GOT3 (cell line): ENCODE measurements at places on chromosomes 7 and 10.

- DNase-seq = no peak
Measured at GRCh38 chr7:53611043-53611442, 575.6 kb downstream of the POM121L12 start.

- no peak for DNase-seq
Measured at GRCh38 chr7:31408140-31408729, 67.7 kb upstream of the NEUROD6 start.

DNA sequence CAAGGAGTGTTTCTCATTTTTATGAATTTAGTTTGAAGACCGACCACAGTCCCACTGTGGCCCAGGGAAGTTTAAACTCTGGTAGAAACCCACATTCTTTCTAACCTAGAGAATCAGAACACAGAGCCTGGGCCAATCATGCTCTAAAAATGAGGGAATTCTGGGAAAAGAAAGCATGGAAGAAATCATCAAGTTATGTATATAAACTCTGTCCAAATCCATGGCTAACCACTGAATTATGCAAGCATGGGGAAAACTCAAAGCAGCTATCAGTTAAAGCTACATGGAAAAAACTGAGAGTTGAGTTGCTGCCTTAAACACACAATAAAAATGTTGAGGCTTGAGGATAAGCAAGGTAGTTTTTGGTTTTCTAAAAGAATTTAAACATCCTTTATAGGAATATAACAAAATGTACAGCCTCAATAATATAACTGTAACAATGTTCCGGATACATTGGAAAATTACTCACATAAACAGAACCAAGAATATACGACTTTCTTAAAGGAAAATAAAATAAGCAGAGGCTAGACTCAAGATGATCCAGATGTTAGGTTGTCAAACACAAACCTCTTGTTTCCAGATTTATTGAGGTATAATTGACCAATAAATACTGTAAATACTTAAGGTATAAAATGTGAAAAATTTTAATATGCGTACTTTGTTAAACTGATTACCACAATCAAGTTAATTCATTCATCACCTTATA, 311.2 kb upstream of the GNAI1 start:
- no peak for DNase-seq

GRCh38 chr7:30510124-30511075, 5.8 kb upstream of the GGCT start:
- no peak for DNase-seq

GRCh38 chr7:17501441-17502212, 203.2 kb downstream of the AHR start:
- no peak for DNase-seq

DNA sequence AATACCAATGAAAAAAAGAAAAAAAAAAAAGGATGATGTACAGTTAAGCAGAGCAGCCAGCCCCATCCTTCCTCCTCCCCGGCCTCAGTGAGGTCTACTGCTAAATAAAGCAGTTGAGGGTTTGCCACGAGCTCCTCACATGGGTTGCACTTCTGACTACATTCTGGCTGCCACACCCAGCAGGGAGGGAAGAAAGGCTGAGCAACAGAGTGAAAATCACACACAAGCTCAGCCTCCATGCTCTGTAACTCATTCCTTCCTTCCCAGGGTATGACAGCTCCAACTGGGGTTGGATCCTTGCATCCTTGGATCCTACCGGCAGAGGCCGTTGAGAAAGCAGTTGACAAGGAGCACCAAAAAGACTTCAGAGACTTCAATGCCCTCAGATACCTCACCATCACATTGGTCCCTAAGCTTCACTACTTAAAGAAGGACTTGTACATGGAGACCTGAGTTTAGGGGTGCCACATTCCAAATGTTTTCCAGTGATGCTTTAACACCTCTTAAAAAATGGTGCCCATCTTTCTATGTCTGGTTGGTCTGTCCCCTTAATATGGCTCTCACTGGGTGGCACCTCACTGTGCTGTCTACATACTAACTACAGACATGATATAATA, 52.9 kb upstream of the PIK3CG start:
- no peak for DNase-seq

- no peak for DNase-seq
Measured at GRCh38 chr10:46298477-46299285, 11.9 kb downstream of the ANTXRL start.

GRCh38 chr7:45015313-45015712, 15.3 kb downstream of the CCM2 start:
- DNase-seq = no peak

GRCh38 chr10:52965938-52966401, 193.4 kb upstream of the MBL2 start:
- no peak for DNase-seq

GRCh38 chr10:102621443-102622325, 22.6 kb upstream of the TRIM8 start:
- no peak for DNase-seq

DNA sequence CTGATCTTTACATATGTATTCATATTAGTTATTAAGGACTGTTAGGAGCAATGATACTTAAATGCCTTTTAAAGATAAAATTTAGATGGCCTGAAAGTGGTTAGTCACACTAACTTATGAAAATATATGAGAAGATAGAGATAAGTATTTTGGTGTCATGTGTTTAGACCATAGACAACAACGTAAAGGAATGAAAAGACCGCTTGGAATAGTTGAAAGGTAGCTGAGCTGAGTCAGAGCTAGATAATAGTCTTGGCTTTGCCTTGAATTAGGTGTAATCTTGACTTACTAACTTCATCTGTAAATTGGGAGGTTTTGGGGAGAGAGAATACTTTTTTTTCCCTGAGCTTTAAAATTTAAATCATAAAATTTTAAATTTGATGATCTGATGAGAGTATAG, 127.0 kb downstream of the LYZL1 start:
- no peak for DNase-seq

GRCh38 chr7:33809228-33809627, 96.1 kb upstream of the BMPER start:
- DNase-seq = no peak

DNA sequence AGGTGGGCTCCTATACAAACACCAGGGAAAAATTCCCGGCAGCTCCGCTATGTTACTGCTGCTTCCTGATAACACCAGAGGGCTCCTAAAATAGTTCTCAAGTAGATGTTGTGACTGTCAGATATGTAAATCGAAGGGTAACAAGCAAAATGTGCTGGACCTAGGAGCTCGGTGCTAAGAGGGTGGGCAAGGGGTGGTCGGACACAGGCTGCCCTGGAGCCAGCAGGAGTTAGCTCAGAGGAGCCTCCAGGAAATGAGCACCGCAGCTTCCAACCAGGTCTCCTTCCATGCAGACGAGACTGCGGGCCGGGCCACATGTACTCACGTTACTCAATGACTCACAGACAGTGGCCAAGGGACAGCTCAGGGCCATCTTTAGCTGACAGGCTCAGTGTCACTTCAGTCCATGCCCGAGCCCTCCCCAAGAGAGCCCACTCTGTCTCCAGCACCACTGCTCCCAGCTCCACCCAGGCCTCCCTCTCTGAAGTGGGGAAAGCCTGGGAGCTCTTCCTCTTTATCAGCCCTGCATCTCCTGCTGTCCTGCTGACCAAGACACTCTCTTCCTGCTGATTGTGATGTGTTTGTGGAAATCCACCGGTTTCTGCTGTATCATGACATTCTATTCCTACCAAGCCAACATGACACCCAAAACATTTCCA, 37.2 kb upstream of the TMEM273 start:
- no peak for DNase-seq

GRCh38 chr10:873020-873419, 58.5 kb downstream of the LARP4B start:
- DNase-seq = no peak

DNA sequence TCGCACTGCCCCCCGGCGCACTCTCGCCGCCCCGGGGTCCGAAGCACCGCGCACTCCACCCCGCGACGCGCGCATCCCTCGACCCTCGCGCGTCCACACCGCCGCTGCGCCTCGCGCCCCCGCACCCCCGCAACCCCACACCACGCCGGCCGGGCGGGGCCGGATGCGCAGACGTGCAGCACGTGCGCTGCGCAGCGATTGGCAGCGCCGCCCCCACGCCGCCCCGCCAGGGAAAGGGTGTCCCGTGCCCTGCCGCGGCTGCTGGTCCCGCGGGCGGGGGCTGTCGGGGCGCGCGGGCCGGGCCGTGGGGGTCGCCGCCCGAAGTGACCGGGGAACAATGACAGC, 53.7 kb upstream of the KDM7A start:
- DNase-seq = no peak

DNA sequence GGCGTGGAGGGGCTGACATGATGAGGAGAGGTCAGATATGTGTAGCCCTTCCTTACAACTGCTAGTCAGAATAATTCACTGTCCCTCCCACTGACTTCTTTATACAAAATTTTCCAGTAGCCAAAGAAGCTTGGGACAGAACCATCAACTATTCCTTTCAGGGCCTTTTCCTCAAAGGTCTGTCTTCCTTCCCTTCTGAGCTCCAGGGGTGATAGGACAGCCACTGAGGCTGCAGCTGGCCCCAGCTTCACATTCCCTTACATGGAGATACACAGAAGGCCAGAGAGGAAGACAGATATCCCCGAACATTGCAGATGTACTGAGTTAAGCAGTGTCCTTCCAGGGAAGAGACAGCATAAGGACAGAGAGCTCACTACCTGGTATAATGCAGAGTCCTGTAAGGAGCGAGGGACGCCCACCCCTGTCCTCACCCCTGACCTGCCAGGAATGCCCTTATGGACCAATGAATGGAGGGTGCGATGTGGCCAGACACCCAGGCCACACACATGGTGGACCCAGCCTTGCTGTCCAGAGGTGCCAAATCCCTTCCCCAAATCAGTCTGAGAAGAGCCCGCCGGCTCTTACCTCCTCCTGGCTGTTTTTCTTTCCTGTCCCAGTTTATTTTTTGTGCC, 754.7 kb downstream of the GRID1 start:
- no peak for DNase-seq

DNA sequence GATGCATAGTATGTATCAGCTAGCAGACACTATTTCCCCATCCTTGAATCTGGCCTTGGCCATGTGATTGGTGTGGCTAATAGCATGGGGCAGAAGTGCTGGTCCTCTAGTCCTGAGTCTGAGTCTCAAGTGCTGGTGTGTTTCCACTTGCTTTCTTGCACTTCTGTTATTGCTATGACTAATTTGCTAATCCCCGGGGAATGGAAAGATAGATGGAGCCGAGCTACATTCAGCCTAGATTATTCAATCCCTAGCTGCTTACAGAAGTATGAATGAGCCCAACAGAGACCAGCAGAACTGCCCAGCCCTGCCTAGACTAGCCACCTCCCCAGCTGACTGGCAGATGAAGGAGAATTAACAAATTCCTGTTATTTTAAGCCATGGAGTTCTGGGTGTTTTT, 53.2 kb upstream of the SYPL1 start:
- DNase-seq = no peak

- DNase-seq = no peak
Measured at GRCh38 chr10:27716521-27716920, 29.1 kb downstream of the MKX start.

DNA sequence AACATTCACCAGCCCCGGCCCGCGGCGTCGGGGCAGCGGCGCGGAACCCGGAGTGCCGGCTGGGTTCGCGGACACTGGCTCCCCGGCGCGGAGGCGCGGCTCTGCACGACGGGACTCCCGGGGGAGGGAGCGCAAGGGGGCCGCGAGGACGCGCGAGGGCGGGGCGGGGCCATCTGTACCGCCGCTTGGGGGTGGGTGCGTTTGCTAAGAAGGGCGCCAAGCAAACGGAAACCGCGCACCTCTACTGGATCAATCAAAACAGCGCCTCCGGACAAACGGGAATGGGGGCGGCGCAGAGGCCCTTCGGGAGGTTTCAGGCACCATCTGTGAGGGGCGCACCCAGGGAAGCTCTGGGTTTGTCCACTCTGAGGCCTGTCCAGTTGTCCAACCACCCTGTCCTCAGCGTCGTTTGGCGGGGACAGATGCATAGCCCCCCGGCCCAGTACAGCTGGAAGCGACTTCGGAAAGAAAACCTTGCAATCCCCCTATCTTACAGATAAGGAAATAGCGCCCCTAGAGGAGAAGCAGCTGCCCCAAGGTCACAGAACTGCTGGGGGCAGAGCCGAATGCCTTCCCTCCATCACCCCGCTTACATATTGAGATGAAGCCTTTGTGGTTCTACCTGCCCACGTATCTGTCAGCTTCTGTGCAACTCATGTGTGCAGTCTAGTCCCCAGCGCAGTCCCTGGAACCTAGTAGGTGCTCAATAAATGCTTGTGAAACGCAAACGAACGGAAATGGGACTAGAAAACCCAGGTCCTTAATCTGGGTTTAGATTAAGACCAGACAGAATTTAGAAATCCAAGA, 10.7 kb upstream of the SLIT1 start:
- no peak for DNase-seq

- DNase-seq = no peak
Measured at GRCh38 chr7:17963281-17963680, 23.0 kb upstream of the SNX13 start.

DNA sequence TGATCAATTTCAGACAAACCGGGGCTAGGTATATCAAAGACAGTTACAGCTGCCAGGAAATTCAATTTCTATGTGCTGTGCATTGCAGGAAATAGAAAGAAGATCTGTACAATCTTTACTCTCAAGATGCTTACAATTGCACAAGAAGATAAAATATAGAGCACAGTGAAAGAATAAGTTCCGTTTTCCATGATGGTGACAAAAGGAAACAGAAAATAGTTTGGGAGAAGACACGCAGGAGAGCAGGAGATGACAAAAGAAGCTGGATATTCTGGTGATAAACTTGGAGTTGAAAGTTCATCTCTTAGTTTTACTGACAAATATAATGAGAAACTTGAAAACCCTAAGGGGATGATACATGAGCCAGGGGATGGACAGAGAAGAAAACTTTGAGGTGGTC, 646.0 kb downstream of the PARD3 start:
- DNase-seq = no peak

DNA sequence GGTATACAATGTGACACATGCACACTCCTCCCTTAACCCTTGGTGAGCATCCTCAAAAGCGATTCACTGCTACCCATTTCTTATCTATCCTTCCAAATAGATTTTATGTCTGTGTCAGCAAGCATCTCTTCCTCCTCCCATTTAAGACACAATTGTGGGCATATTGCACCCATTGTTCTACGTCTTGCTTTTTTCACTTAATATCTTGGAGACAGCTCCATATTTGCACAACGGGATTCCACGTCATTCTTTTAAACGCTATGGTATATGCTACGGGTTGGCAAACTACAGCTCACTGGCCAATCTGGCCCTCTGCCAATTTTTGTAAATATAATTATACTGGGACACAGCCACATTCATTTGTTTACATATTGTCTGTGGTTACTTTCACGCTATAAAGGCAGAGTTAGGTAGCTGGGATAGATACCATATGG, 88.6 kb downstream of the RNF216 start:
- no peak for DNase-seq
